Testis (tissue), 5 donors: ENCODE measurements at places on chromosomes 13 and 19.

GRCh38 chr19:50401605-50402450, 16.9 kb upstream of the SPIB start:
- H3K36me3 ChIP-seq, result no peaks in the 10 kb centered on the region
- DNase-seq, result no peak
- H3K4me1 ChIP-seq, result no peaks in the 10 kb centered on the region
- no peaks in the 10 kb centered on the region for H3K27me3 ChIP-seq

DNA sequence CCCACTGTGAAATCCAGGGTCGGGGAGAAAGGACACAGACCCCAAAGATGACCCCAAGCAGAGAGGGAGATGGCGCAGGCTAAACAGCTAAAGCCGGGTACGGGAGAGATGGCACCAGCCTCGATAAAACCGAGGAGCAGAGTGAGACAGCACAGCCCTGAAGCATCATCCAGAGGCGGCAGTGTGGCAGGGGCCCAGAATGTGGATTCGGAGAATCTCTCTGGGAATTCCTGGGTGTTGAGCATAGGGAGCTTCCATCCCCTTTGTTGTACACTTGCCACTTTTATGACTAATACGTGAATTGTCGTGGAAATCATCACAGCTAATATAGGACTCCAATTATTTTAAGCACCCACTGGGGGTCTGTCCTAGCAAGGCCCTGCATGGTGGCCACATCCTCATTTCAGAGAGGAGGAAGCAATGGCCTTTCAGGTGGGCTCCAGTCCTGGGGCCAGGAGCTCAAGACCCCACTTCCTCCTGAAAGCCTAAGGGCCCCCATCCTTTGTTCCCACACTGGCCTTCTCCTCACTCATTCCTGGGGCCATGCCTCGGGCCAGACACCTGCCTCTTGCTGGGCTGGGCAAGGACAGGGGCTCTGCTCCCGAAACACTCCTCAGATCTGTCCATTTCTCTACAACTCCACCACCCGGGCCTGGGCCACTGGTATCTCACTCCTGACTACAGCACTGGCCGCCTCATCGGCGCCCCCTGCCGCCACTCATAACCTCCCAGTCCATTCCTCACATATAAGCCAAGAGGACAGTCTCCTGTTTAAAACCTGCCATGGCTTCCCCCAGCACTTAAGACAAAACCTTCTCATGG, 29.3 kb upstream of the ATP1A3 start:
- H3K27me3 ChIP-seq, result no peaks in the 10 kb centered on the region
- no peak for DNase-seq
- H3K4me3 ChIP-seq, result no peak overlapping the region

DNA sequence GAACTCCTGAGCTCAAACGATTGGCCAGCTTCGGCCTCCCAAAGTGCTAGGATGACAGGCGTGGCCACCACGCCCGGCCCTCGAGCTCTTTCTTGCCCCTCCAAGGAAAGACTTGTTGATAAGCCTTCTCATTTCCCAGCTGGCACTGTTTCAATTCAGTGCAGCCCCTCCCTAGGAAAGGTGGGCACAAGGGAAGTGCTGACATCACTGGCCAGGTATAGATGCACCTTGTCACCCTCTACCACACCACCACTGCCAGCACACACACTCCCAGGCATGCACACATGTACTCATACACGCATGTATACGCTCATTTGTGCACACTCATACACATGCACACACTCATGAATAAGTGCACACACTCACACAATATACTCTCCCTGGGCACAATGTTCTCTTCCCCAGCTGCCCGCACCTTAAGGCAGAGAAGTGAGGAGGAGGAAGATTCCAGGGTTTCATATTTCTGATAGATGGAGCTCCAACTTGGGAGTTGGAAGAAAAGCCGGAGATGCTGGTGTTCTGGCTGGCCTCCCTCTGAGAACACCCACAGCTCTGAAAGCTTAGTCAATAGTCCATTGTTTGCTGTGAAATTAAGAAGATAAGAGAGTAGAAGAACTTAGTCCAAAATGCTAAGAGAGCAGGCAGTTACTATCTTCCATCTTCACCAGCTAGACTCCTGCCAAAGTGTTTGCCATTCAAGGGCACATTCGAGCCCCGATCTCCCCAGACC, 196.7 kb downstream of the FOXO1 start:
- H3K4me1 ChIP-seq, result peaks cover 4% of the 10 kb centered on the region
- H3K4me3 ChIP-seq, result no peak overlapping the region
- H3K27ac ChIP-seq, result no peak overlapping the region
- no peaks in the 10 kb centered on the region for H3K27me3 ChIP-seq
- DNase-seq, result peak; percentile 60

GRCh38 chr19:39209196-39209595, 5.1 kb upstream of the SYCN start:
- no peaks in the 10 kb centered on the region for H3K4me1 ChIP-seq
- H3K27me3 ChIP-seq, result no peaks in the 10 kb centered on the region
- no peaks in the 10 kb centered on the region for H3K36me3 ChIP-seq
- DNase-seq, result no peak

DNA sequence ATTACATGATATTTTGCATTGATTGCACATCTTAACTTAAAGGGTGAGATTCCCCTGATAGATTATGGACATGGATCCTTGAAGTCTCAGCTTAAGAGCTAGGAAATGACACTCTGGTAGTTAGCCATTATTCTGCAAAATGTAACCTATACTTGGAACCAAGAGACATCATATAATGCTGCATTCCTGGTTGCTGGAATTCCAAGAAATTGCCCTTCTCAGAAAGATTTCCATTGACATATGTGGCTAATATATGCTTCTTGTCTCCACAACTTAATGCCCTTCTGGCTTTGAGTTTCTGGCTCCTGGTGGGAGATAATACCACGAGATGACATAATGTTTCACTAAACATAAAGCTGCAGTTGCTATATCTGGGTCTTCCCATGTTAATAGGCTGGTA, 204.4 kb upstream of the TRPC4 start:
- H3K36me3 ChIP-seq, result no peaks in the 10 kb centered on the region
- no peaks in the 10 kb centered on the region for H3K4me1 ChIP-seq
- H3K27ac ChIP-seq, result no peak overlapping the region
- no peak overlapping the region for H3K4me3 ChIP-seq
- no peak for DNase-seq

DNA sequence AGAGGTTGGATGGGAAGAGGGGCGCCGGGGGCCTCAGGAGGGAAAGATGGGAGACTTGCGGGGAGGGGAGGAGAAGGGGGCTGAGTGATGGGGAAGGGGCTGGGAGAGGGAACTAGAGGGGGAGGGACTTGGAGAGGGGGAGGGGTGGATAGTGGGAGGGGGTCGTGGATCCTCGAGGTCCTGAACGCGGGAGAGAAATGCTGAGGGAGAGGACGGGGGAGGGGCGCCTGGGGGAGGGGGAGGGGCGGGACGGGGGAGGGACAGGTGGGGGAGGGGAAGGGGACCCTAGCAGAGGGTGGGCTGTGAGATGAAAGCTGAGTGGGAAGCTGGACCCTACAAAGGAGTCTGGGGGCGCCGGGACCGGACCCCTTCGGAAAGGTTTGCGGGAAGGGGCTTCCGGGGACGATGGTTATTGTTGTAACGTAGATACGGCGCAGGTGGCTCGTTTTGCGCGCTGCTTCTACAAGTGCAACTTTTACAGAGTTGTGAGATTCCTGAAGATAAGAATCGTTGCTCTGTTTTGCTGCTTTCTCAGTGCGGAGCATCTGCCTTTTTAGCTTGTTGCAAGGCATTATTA, 418 bp downstream of the ZNF444 start:
- no peaks in the 10 kb centered on the region for H3K36me3 ChIP-seq
- H3K27ac ChIP-seq, result peak overlapping the region; percentile 81
- peak overlapping the region; percentile 80 for H3K4me3 ChIP-seq
- H3K27me3 ChIP-seq, result no peaks in the 10 kb centered on the region

GRCh38 chr19:57434386-57435061, 601 bp upstream of the ZNF749 start:
- H3K27ac ChIP-seq, result no peak overlapping the region
- H3K4me3 ChIP-seq, result peak overlapping the region; percentile 67
- no peaks in the 10 kb centered on the region for H3K4me1 ChIP-seq
- no peaks in the 10 kb centered on the region for H3K36me3 ChIP-seq
